ENCODE measurements at places on chromosomes 16 and 17. TPM values are rescaled to one million over a fixed set of nuclear protein-coding genes. Genes with fewer than 3 reads are reported as not detected.
A peak's percentile ranks its signal among the peaks of the same experiment; 100 is the strongest.

- no peak for DNase-seq
These were observed 300.9 kb downstream of the FOXL1 start for GRCh38 chr16:86879268-86879667.

DNA sequence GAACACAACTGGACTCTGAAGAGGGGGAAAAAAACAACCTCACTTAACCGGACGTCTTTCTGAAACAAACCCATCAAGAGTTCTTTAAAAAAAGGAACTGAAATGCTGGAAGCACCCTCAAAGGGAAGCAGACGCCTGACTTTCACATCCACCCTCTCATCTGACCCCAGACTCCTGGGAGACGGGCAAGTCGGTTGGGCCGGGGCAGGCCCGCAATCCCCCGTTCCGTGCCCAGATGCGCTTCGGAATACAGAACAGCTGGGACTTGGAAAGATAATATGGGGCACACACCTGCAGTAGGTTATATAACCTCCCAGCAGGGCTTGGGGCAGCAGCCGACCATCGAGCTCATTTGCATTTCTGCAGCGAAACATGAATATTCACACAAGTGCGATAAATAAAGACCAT is 3.7 kb downstream of the ARHGAP27 start:
- DNase-seq = peak; percentile 66

KRT23 gene
- total RNA-seq = not detected

- DNase-seq = peak; percentile 41
These were observed 237.2 kb downstream of the TOX3 start for GRCh38 chr16:52309446-52310416.

- DNase-seq = no peak
These were observed 55.6 kb downstream of the COTL1 start for GRCh38 chr16:84562174-84562815.
